Esophagus muscularis mucosa (tissue), 4 donors: ENCODE measurements at places on chromosomes 11 and 22. TPM values are rescaled to one million over a fixed set of nuclear protein-coding genes. Genes with fewer than 3 reads are reported as not detected.

Gene C11orf87
- total RNA-seq, result not detected

Gene AHNAK
- 1,278 TPM for total RNA-seq

Gene JHY
- total RNA-seq, result 9.6 TPM

Gene SMTNL1
- total RNA-seq, result not detected

Gene SAA4
- not detected for total RNA-seq
